ENCODE measurements at places on chromosomes 11 and 22.

GRCh38 chr11:18294862-18295261 lies 27.1 kb downstream of the HPS5 start:
- DNase-seq = no peak

- DNase-seq = no peak
Measured at GRCh38 chr11:109422870-109423465, 978 bp downstream of the C11orf87 start.

DNA sequence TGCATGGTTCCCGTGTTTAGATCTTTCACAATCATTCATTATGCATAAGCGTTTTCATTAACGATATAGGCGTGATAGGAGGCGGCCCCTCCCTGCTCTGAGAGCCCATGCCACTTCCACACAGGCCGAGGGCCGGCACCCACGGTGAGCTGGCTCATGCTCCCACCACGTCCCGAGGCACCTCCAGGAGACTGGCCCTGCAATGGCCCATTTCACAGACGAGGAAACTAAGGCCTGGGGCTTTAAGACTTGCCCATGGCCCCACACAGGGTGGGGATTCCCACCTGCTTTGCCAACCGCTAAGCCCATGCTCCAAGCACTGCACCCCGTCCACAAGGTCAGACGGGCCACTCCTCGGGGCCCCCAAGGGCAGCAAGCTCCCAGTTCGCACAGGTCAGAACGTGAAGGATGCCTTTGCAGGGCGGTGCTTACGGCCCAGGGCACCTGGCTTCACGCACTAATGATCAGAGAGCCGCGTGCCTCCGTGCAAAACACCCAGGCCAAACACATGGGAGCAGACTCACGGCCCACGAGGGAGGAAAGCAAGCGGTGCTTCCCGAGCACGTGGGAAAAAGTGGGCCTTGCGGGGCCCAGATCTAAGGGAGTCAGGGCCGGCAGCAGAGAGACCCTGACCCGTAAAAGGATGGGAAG lies 8.3 kb downstream of the OSBPL5 start:
- no peak for DNase-seq

- no peak for DNase-seq
Measured at GRCh38 chr11:66567787-66568123, 651 bp downstream of the CTSF start.

DNA sequence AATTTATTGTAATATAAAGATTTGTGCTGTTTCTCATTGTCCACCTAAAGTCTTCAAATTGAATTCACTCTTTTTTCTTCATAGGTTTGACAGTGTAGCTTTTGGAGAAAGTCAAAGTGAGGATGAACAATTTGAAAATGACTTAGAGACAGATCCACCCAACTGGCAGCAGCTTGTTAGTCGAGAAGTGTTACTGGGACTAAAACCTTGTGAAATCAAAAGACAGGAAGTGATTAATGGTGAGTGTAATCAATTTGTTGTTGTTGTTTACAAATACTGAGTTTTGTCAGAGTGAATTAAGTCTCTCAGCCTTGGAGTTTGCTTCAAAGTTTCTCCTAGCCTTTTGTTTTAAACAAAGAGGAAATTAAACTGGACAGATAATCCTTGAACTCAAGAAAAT lies 53.6 kb upstream of the GRIK4 start:
- no peak for DNase-seq

- no peak for DNase-seq
Measured at GRCh38 chr11:44140372-44140771, 44.9 kb downstream of the EXT2 start.

- DNase-seq = no peak
Measured at GRCh38 chr22:30036656-30037055, 43.6 kb upstream of the HORMAD2 start.

DNA sequence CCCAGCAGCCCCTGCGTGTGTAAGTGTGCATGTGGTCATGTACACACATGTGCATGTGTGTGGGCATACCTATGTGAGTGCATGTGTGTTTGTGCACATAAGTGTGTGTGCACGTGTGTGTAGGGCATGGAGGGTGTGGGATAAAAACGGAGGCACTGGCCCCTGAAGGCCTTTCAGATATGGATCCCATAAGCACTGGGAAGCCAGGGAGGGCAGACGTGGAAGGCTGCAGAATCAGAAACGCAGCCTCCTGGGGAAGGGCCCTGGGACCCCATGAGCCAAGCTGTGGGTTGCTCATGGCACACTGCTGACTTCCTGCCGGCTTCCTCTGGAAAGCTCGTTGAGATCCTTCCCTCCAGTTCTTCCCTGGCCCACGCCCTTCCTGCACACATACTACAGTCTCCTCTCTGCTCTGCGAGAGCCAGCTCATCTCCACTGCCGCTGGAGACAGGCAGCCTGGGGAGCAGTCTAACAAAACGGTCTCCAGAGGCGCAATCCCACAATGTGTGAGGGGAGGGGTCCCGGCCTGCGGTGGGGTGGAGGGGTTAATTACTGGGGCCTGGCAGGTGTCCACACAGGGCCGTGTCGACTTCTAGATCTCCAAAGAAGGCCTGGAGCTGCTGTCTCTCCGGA lies 435.2 kb upstream of the B3GAT1 start:
- DNase-seq = no peak

GRCh38 chr11:34145847-34146381 lies 40.5 kb downstream of the NAT10 start:
- DNase-seq = no peak

DNA sequence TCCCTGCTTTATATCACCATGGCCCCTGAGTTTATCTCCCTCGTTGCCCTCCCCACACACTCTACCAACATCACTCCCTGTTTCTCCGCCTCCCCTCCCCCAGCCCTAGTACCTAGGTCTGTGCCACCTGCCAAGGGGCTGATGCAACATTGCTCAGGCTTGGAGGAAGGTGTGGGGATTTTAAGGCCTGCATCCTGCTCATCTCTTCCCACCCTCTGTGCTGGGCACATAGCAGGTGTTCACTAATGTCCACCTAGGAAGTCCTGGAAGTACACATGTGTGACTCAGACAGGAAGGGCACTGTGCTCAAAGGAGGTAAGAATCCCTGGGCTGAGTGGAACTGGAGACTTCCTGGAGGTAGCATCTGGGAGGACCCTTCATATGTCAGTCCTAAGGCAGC lies 37.0 kb downstream of the PDE2A start:
- DNase-seq = no peak

- DNase-seq = no peak
Measured at GRCh38 chr11:128498721-128499245, 88.6 kb downstream of the ETS1 start.

DNA sequence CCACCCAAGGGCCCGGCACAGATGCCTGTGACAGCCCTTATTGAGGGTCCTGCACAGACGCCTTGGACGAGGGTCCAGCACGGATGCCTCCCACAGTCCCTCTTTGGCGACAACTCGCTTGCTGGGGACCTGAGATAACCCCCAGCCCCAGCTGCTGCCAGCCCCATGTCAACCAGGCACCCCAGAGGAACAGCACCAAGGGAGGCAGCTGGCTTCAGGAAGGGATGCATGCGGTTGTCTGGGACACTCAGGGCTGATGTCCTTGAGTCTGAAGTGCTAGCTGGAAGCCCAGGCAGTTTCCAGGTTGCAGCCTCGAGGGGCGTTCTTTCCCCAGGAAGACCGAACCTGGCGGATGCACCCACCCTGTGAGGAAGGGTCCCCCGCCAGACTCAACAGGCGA lies 33.8 kb downstream of the MOB2 start:
- DNase-seq = no peak

DNA sequence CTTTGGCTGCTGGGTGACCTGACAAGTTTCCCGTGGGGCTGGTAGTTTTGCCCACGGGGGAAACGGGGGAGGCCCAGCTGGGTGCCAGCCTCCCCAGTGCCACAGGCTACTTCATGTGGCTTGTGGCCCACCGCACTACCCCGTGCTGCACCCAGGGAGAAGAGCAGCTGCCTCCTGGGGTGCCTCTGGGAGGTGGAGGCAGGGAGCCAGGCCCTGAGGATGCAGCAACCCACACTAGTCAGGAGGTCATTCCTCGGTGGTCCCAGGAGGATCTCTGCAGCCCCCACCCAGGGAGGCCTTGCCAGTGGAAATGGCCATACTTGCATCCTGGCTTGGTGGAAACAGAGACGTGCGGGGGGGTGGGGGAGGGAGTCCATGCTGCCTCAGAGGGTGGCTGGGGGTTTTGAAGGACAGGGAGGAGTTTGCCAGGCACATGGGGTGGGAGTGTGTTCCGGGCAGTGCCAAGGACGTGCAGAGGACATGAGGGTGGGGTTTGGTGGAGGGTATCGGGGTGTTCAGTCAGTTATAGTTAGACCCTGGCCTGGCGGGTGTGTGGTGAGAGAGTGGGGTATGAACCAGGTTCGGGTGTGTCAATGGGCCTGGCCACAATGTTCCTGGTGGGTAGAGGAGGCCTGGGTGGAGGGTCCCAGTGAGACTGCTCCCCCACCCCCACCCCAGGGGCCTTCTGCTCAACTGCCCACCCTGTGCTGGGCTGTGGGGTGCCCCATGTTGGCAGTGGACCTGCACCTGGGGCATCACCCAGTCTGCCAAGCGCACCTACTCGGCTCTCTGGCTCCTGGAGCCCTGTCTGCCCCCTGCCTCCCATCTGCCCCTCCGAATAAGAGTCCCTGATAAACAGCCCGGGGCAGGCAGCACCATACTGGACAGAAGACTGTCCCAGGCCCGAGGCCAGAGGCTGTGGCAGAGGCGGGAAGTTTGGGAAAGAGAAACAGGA lies 3.8 kb downstream of the PIM3 start:
- no peak for DNase-seq

GRCh38 chr11:64729851-64730382 lies 6.9 kb upstream of the NRXN2 start:
- no peak for DNase-seq

DNA sequence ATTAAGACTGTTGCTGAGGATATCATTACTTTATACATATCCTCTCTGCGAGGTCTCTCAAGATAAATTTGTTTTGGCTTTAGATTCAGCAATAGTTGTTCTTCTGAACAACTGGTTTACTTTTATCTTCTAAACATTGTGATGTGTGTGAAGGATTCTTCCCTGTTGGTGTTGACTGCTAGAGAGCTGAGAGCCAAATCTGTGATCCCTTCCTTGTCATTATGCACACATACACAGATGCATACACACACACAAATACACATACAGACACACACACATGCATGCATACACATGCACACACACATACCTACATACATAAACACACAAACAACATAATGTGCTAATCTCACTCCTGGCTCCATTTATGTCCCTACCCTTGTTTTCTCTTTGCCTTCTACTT lies 137.0 kb downstream of the SNX19 start:
- DNase-seq = no peak

DNA sequence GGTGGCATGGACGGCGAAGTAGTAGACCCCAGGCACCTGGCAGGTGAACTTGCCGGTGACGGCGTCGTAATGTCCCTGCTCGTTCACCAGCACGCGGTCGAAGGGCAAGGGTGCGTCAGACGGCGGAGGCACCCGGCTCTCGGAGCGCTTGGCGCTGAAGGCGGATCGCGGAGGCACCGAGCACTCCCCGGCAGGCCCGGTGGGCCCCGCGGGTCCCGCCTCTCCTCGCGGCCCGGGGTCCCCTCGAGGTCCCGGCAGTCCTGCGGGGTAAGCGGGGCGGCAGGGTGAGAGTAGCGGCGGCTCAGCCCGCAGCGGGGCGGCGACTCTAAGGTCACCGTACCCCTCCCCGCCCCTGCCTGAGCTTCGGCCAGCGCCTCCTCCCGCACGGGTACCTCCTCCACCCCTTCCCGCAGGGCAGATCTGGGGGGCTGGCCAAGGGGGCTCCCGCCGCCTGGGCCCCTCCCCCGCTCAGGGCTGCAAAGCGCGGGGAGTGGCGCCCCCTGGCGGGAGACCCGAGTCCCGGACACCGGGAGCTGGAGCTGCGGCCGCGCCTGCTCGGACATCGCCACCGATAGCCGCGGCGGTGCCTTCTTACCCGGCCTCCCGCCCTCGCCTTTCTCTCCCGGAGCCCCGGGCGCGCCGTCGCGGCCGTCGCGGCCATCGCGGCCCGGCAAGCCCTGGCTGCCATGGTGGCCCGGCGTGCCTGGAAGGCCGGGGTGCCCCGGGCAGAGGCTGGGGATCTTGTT lies 921 bp downstream of the C1QTNF5 start:
- DNase-seq = peak; percentile 44

GRCh38 chr11:68890490-68891231 lies 13.0 kb downstream of the MRPL21 start:
- DNase-seq = no peak

DNA sequence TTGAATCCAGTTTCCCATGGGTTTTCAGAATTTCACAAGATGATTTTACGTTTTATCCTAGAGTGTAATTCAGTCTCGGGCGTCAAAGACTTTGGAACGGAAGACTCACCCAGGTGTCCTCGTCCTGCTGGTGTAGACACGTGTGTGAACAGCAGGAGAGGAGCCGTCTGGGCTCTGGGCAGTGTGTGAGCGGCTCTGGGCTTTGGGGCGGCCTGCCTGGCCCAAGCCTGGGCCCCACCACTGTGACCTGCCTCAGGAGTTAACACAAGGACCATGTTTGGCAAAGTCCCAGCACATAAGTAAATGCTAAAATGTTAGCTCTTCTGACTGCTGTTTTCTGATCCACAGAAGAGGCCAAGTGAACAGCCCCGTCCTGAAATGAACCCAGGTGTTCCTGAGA lies 1093.3 kb downstream of the BRD1 start:
- no peak for DNase-seq

DNA sequence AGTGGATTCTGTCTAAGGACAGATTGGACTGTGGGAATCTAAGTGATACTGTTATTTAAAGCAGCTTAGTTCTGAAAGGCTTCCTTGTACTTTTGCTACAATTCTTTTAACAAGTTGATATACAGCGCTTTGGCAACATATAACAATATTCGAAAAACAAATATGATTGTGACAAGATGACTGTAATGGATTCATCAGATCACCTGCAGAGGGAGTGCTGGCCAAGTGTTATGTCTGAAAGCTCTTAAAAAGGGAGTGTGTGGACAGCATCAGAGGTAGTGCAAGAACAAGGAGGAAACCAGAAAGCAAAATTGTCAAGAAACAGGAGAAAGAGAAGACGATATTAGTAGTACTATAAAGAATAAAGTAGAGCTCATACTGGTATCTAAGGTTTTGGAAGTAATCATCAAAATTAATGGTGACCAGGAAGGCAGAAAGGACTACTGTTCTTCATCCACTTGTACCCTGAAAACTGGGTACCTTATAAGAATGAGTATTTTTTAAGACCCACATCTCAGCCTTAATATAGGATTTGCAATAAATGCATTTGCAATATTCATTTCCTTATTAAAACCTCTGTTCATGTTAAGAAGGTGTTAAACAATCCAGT lies 1112.0 kb upstream of the CCDC90B start:
- no peak for DNase-seq

DNA sequence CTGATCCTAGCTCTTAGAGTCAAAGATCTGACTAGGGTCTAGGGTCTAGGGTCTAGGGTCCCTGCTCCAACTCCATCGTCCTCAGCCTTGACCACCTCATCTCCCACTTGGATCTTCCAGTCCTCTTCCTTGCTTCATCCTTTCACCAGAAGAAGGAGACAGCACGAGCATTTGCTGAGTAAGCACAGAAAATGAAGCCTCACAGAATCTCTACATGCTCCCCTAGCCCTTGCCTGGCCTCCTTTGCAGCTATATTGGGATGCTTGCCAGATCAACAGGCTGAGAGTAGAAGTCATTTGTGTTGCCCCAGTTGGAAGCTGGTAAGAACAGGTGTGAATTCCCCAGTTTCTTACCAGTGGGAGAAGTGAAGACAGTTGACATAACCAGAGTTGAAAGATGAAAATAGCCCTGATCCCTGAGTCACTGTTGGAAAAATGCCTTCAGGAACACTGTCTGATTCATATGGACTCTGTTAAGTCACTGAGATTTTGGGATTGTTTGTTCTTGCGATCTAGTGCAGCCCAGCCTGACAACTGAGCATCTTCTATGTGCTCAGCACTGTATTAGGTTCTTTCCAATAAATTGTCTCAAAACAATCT lies 552.5 kb downstream of the INSC start:
- DNase-seq = no peak

All from stimulated activated CD4-positive, alpha-beta T cell treated with anti-CD3 and anti-CD28 coated beads, Interleukin-1b, Interleukin-23, amount 100 ng/mL, for 4 hours (primary cell).